ENCODE measurements at places on chromosomes 6 and 20.

DNA sequence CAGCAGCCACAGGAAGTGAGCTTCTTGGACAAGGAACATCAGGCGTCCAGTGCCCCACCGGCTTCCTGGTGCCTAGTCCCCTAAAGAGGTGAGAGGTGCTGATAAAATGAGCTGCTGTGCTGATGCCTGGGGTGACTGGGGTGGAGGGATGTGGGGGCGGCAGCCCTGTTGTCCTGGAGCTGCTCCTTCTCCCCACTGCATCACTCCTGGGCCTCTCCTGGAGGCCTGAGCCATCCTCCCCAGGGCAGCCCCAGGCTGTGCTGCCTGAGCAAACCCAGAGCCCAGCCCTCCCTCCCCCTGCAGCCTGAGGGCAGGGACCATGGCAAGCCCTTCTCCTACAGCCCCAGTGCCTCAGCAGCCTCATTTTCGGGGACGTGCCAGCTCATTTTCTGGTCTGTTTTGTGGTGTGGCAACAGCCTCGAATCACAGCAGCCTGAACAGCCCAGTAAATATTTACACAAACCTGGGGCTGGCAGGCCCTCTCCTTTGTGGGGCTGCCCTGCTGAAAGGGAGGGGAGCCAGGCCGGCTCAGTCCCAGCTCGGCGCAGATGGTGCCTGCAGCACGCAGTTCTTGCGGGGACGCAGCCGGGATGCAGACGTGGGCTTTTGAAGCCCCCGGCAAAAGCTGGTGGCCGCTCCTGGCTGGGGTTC, 259.9 kb downstream of the DLL1 start:
- no peak for DNase-seq

GRCh38 chr6:150235218-150235617, 92.4 kb downstream of the PPP1R14C start:
- no peak for DNase-seq

DNA sequence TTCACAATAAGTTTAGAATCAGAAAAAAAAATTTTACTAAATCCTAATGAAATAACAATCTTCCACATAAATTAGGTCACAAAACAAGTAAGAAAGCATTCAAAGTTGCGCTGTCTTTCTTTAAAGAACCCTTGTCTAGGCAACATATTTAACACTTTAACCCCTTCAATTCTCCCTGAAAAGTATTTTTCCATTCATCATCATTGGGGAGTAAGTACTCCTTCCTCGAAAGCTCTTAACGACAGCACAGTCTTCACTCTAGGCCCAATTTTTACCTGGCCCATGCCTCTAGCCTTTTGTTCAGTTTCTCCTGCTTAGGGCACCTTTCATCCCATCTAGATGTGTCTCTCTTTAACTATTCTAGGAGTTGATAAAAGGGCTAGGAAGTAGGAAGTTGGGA, 2.6 kb downstream of the TSPYL1 start:
- DNase-seq = no peak

- no peak for DNase-seq
Observed at GRCh38 chr6:132084811-132085509, 133.8 kb upstream of the CCN2 start.

DNA sequence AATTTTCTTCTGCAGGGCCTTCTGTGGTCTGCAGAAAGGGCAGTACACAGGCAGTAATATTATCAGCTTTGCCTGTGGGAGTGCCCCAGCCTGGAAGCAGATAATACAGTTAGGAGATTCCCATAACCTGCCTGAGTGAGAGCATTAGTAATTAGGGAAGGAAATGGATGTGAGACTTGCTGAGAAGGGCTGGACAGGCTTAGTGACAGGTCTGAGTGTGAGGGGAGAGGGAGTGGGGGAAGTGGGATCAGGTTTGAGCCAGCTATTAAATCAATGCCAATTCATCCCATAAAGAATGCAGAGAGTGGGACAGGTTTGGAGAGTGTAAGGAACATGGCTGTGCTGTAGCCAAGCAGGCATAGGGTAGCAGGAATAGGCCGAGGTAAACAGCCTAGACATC, 10.1 kb upstream of the CFAP206 start:
- no peak for DNase-seq

- no peak for DNase-seq
Observed at GRCh38 chr6:55557146-55557545, 21.8 kb downstream of the HMGCLL1 start.

DNA sequence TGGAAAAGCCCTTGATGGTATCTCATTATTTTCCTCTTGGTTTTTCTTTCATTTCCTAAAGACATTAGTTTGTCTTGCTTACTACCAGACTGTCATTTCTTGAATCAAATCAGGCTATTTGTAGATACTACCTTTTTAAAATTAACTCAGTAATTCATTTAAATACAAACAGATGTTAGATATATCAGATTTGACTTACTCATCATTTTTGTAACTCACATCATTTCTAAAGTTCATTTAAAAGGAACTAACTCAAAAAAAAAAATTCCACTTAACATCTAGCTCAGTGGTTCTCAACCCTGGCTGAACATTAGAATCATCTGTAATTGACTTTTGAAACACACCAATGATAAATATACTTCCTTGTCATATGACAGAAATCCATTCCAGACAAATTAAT, 48.2 kb upstream of the TINAG start:
- DNase-seq = no peak

GRCh38 chr6:15365273-15365687, 119.4 kb downstream of the JARID2 start:
- DNase-seq = peak; percentile 8

GRCh38 chr6:1641343-1641885, 31.7 kb downstream of the FOXC1 start:
- DNase-seq = no peak

GRCh38 chr6:132734694-132735236, 20.9 kb upstream of the VNN1 start:
- no peak for DNase-seq

DNA sequence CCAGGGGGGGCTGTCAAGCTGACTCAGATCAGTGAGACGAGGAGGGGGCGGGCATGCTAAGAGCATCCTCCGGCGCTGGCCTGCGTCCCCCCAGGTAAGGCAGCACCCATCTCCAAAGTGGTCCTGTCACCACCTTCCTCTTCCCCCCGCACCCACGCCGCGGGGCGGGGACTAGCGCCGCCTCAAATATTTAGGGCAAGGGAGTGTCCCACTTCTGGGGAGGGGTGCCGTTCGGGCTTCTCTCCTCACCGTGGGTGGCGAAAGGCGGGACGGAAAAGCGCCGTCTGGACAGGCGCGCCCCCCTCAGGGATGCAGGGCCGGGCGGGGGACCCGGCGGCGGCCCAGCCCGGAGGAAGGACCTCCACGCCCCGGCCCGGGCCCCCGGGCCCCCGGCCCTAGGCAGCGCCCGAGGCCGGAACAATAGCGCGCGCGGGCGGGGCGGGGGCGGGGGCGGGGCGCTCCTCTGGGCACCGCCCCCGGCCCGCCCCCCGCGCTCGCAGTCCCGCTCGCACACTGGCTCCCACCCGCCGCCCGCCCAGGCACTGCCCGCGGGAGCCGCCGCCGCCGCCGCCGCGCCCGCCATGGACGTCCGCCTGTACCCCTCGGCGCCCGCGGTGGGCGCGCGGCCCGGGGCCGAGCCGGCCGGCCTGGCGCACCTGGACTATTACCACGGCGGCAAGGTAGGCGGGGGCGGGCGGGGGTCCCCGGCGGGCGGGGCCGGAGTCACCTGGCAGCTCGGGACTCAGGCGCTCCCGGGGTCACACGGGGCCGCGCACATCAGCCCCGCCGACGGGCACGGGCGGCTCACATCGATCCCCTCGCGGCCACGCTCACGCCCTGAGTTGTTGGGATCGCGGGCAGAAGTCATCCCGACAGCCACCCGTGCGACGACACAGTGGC, at the start of gene TOX2:
TOX2 (plus strand) TSS at position 542 of the 900 bp plus-strand sequence; CDS start at position 582, 40 bp downstream.
- DNase-seq = no peak

GRCh38 chr6:70901324-70901723, 55.5 kb downstream of the B3GAT2 start:
- no peak for DNase-seq

- DNase-seq = no peak
Observed at GRCh38 chr20:34968042-34968775, 12.5 kb downstream of the MYH7B start.

DNA sequence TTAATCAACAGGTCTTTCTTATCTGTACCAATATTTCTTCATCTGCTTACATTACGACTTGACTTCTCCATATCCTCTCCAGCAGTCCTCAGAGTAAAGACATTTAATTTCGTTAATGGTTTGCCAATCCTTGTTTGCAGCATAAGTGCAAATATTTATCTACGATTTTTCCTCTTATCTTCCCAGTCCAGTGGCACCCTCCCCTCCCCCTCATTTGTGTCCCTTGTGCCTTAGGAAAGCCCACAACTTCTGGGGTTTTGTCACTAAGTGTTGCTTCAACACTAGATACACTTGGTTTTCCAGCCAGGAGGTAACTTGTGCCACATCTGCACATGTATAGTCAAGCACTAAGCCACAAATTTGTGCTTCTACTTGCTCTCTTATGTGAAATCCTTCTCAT, 327.2 kb downstream of the CBLN4 start:
- DNase-seq = no peak

DNA sequence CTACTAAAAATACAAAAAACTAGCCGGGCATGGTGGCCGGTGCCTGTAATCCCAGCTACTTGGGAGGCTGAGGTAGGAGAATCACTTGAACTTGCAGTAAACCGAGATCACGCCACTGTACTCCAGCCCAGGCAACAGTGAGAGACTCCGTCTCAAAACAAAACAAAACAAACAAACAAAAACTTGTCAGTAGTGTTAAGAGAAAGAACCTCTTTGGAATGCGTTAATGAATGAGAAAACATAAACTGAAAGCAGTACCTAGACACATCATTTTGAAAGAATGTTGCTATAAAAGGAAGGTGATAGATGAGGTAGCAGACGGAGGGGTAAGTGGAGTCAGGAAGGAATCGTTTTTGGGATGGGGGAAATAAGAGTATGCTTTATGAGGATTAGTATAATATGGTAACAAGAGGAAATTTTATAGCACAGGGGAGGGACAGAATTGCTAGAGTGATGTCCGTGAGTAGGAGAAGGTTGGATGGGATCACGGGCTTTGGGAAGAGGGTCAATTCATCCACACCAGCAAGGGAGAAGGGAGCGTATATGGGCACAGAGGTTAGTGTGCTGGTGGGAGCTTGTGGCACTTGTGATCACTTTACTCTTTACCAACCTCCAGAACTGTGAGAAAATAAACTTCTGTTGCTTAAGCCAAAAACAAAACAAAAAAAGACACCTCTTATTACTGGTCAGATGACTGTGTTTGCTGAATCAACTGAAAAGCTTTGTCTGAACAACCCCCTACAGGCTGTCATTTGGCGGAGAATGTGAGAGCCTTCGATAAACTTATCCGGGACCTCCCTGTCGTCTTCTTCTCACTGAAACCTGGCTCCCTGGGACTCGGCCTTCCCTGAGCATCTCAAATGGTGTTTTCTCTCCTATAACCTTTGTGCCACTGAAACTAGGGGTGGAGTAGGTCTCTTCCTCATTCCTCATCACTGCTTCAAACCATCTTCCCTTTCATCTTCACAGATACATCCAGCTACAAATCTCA, 48.9 kb upstream of the TFAP2A start:
- DNase-seq = no peak

DNA sequence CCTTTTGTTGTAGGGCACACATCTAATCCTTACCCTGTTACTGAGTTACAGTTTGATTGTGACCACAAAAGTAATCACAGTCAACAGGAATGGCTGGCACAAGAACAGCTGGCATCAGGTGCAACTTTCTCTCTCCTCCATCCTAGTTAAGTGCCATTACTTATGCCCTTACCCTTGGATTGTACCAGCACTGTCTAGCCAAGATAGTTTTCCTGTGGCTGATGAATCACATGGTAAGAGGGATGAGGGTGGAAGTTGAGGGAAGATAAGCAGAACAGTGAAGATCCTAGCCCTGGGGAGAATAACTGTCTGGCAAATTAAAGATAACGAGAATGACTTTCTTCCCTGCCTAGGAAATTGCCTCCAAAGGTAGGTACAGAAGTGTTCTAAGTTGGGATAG, 42.0 kb downstream of the RNF217 start:
- DNase-seq = no peak

DNA sequence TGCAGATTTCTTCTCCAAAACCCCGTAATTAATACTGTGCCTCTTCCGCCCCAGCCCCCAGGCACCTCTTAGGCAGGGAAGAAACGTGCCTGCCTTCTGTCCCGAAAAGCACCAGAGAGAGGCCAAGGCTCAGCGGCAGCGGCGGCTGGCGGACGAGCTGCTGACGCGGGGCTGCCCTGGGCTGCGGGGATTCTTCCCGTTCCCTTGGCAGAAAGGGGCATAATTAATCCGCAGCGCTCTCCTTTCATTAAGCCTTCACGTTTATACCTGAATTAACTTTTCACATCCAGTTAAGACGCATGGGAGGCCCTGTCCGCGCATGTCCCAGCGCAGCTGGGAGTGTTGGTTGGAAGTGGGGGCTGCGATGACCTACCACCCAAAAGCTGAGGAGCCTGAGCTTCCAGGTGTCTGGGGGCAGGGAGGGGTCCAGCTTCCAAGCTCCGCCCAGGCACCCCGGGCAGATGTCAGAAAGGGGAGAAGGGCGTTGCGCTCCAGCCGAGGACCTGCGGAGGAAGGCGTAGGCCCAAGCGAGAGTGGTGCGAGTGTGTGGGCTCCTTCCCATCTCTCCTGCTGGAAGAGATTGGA, 167.4 kb upstream of the LRFN2 start:
- no peak for DNase-seq

GRCh38 chr6:43274916-43275597, 23.0 kb upstream of the SLC22A7 start:
- no peak for DNase-seq

DNA sequence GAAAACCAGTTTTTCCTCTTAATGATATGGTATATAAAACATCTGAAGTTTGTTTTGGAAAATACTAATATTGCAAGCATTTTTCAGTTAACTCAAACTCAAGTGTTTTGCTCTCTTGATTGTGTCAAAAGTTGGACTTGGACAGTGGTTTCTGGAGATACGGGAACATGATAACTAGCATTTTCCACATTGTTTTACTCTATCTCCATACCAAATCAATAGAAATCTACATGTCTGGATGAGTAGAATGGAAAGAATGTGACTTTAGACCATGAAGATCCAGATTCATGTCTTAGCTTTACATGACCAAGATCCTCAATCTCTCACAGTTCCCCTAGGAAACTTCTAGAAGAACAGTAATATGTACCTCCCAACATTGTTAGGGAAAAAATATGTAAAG, 22.2 kb upstream of the FBXO30 start:
- no peak for DNase-seq
